ENCODE measurements at places on chromosomes 13 and 19.

DNA sequence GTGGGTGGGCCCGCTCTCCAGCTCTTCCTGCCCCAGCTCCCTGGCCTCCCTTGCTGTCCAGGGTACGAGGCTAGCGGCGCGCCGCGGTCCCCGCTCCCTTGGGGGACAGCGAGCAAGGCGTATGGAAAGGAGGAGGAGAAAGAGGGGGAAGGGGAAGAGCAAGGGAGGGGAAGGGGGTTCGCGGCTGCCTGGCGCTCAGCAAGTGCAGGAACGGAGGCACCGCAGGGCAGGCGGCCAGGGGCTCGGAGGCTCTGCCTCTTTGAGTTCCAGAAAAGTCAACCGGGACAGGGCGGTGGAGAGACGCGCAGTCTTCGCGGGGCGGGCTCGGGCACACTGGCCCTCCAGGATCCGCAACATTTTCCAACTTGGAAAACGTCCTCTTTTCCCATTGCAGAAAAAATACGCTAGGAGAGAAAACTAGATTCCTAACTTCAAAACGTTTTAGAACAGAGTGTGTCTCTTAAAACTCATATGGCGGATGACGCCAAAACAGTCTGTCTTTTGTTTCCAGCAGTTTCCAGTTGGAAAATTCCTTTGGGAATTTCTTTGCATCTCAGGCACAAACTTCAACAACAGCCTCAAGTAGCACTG, 23.1 kb upstream of the TNFRSF19 start:
- DNase-seq: no peak

GRCh38 chr19:3358689-3359014, 7.7 kb upstream of the NFIC start:
- no peak for DNase-seq

DNA sequence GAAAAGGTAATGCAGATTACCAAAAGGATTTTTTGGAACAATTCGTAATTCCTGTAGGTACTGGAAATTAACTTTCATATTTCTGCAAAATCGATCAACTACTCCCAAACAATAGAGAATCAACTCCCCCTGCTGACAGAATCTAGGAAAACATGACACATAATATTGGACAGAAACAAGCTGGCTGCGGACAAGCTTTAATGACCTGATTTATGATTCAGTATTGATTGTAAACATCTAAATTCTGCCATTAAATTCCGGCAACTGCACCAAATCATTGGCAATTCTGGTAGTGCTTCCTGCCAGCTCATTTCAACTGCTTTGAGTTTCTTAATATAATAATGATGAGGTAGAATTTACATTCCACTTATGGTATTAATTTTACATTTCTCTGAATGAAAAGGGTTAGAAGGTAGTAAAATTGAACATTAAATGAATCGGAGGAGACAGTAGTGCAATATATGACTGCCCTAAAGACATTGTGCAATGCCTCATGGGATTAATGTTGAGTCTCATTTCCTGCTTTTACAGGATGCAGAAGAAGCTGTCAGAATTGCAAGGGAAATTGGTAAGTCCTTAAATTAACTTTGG, 146.5 kb downstream of the PCCA start:
- DNase-seq: no peak

- DNase-seq: no peak
Observed at GRCh38 chr13:38141792-38142191, 207.9 kb upstream of the UFM1 start.

DNA sequence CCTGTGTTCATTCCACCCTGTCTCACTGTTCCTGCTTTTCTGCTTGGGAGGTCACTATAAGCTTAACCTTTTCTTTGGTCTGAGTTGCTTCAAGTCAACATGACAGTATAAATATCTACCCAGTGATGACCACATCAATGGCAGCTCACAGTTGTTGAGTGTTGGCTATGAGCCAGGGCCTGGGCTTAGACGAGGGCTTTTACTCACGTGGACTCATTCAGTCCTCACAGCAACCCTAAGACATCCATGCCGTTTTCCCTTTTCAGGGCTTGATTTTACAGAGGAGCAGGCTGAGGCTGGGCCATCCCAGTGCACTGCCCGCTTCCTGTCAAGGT, 10.2 kb upstream of the CCDC97 start:
- DNase-seq: no peak

DNA sequence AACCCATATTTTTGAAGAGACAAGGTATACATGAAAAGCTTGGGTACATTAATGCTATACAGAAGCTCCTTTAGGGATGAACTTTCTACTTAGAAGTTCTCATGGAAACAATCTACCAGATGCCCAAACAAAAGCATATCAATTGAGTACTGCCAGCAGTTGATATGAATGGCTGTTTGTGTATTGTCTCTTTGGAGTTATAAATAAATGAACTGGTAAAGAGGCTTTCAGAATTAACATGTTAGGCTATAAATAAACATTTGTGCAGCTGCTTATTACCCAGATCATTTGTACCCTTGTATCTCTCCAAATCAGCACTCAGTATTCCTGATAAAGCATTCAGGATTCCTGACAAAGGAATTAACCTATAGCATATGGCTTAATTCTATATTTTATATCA, 418.9 kb downstream of the FGF14 start:
- DNase-seq: no peak

DNA sequence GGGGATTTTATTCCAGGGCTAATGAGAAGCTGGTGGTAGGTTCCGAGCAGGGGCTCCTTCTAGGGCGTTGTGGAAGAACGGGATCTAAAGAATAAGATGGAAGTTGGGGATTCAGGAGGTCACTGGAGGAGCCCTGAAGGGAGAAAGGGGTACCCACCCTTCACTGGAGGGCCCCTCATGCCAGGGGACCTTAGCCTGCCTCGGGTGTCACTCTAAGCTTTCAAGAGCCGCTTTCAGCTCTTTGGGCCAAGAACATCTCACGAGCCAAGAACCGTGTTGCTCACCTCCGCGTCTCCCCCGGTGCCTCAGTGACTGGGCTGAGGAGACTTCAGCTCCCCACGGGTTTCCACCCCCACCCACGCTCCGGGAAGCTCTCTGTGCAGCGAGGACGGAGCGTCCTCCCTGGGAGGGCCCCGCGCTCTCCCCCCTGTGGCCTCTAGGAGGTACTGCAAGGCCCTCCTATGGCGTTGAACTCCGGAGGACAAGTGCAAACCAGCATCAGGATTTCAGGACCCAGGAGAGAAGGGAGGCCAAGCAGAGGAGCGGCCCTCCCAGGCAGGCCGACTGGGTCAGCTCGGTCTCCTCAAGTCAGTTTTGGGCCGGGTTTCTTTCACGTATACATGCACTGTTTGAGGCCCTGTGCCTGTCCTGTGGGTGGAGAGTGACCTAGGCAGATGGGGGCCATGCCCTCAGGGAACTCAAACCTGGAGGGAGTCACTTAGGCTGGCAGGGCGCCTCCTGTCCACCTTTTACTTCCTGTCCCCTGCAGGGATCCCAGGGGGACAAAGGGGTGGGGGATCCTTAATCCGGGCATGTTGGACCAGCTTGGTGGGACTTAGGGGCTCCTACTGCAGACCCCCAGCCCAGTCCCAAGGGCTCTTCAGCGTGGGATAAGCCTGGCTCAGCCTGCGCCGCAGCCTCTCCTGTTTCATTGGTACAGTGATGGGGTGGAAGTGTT, 5.1 kb upstream of the KRTDAP start:
- DNase-seq: peak; percentile 83

DNA sequence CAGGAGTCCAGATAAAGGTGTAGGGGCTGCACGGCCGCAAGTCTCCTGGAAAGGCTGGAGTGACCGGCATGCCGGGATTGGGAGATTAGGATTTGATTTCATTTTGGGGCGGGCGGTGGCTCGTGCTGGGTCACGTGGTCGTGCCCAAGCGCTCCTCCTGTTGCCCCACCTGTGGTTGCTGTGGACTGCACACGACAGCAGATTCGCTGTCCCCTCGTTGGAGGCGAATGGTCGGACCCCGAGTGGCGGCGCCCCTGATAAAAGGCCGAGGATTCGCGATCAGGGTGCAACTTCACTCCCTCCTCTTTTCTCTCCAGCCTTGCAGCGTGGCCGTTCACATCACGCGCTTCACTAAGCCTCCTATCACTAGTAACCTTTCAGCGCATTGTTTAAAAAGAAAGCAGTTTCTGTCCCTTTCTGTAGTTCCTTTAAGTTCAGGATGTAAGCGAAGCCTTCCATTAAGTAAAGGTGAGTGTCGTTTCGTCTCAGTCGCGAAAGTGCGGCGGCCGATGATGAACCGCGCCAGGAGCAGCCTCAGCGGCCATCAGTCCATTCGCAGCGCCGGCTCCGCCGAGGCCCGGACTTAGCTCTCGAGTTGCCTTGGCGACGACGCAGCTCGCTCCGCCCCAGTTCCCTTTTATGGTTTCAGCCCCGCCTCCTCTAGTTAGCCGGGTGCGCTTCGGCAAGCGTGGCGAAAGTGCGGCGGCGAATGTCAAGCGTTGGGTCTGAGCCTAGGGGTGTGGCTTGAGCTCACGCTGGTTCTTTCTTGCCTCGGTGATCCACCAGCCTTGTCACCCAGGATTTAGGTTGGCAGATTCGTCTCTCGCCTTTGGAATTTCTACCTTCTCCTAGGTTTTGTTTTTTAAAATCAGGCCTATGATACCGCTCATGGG, 1.7 kb upstream of the PPP1R37 start:
- peak; percentile 98 for DNase-seq

DNA sequence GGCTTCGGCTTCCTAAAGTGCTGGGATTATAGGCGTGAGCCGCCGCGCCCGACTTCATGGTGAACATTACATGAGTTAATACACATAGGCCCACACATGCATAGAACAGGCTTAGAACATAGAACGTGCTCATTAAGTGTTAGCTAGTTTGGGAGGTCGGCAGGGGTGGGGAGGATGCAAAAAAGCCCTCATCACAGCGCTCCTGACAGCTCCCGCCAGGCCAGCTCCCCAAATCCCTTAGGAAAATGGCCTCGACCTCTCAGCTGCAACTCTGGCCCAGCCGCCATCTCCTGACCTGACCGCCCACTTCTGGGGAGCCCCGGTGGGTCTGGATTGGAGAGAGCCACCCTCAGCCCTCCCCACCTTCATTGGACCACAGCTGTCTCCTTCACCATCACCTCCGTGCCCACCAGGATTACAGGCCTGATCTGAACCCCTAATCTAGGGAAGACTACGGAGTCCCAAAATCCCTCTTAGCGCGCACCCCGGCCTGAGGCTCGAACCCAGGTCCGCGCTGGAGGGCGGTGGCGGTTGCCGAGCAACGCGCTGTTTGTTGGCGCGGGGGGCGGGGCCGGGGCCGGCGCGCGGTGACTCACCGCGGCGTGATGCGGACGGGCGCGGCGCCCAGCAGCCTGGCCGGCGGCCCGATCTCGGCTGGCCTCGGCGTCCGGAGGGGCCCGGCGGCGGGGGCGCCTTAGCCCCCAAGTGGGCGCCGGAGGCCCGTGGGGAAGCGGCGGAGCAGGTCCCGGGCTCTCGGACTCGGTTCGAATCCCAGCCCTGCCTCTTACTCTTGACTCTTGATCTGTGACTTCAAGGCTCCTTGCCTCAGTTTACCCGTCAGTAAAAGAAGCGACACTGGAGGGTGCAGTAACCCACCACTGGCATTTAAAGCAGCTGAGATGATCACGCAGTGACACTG, 26.7 kb upstream of the NANOS3 start:
- peak; percentile 82 for DNase-seq

GRCh38 chr19:48836089-48837017, at the start of gene HSD17B14:
Gene HSD17B14 (minus strand): TSS chr19:48836491. CDS start chr19:48836411, 80 bp downstream.
- no peak for DNase-seq

DNA sequence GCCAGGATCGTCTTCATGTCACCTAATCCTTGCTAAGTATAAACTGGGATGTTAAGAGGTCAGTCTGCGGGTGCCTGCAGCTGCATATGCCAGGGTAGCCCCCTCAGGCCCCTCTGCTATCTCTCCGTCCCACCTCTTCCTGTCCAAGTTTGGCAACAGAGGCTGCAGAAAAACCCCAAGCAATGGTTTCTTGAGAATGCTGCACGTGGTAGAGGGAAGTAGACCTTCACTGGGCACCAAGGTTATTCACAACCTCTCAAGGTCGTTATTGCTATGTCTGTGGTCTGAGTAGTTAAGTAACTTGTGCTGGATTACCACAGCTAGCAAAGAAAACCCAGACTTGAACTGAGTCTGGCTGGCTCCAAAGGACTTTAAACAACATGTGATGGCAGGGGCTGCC, 77.9 kb upstream of the XPO4 start:
- DNase-seq: no peak

DNA sequence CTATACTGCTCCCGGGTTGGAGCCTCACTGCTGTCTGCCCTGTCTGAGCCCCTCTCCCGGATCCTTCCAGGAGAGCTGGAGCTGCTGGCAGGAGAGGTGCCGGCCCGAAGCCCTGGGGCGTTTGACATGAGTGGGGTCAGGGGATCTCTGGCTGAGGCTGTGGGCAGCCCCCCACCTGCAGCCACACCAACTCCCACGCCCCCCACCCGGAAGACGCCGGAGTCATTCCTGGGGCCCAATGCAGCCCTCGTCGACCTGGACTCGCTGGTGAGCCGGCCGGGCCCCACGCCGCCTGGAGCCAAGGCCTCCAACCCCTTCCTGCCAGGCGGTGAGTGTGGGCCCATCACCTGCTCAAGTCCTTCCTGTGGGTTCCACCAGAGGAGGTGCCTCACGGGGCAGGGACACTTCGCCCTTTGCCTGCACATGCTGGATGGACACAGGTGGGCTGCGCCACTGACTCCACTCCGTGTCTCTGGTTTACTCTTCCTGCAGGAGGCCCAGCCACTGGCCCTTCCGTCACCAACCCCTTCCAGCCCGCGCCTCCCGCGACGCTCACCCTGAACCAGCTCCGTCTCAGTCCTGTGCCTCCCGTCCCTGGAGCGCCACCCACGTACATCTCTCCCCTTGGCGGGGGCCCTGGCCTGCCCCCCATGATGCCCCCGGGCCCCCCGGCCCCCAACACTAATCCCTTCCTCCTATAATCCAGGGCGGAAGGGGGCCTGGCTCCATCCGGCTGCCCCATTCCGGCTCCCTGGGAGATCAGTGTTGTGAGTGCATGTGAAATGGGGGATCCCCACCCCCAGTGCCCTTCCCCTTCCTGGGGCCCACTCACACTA, 19.8 kb downstream of the EPN1 start:
- DNase-seq: no peak

- DNase-seq: no peak
Observed at GRCh38 chr19:53007200-53007599, 6.5 kb upstream of the ERVV-1 start.

GRCh38 chr19:8257052-8257443, 47.9 kb downstream of the CERS4 start:
- no peak for DNase-seq

- peak; percentile 62 for DNase-seq
Observed at GRCh38 chr19:49499030-49499670, 2.9 kb downstream of the RPS11 start.

- no peak for DNase-seq
Observed at GRCh38 chr13:27504868-27505194, 54.5 kb upstream of the MTIF3 start.

- DNase-seq: no peak
Observed at GRCh38 chr19:19345232-19345631, 24.6 kb downstream of the MAU2 start.

GRCh38 chr13:106846571-106847448, 278.9 kb upstream of the ARGLU1 start:
- no peak for DNase-seq

- no peak for DNase-seq
Observed at GRCh38 chr19:8342316-8342683, 762 bp downstream of the KANK3 start.
